ENCODE measurements at places on chromosomes 6 and 20.
A peak's percentile ranks its signal among the peaks of the same experiment; 100 is the strongest.

- DNase-seq: no peak
Measured at GRCh38 chr6:28656715-28657114, 131.0 kb downstream of the GPX5 start.

- peak; percentile 73 for DNase-seq
Measured at GRCh38 chr20:57654363-57654997, 34.3 kb upstream of the ZBP1 start.

- DNase-seq: peak; percentile 87
Measured at GRCh38 chr6:73798592-73798991, 102.6 kb downstream of the CD109 start.

GRCh38 chr6:41671376-41671775 is 33.1 kb downstream of the MDFI start:
- DNase-seq: no peak

DNA sequence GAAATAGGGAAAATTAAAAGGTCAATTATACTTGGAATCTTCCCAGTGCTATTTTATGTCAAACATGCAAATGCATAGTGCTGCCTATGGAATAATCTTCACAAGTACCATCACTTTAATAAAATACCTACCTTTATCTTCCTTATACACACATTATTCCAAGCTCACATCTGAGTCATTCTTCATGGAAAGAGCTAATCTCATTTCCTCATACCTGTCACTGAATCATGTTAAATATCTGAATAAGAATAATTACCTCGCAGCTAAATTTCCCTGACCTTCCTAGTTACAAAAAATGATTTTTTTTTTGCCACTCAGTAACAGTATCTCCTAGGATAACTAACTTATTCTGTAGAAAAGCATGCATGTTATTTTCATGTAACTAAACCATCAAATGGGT is 661.4 kb upstream of the HS3ST5 start:
- no peak for DNase-seq

DNA sequence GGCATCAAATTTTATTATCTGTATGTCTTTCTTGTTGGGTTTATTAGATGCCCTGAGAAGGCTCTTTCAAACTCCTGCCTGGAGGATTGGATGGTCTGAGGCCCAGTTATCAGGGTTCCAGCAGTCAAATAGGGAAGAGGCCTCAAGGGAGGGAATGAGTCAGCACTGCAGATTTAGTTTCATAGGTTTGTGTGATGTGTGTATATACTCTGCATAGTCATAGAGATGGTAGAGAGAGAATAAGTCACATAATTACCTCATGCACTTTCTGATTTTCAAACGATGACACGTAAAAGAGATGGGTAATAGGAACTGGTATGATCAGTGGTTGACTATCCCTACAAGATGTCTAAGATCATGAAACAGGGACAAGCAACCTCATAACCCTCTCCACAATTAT is 82.1 kb downstream of the ADAT2 start:
- peak; percentile 49 for DNase-seq

GRCh38 chr20:24954566-24954965 is 5.5 kb downstream of the CST7 start:
- DNase-seq: no peak

- no peak for DNase-seq
Measured at GRCh38 chr6:150537491-150537890, 62.2 kb upstream of the PLEKHG1 start.

DNA sequence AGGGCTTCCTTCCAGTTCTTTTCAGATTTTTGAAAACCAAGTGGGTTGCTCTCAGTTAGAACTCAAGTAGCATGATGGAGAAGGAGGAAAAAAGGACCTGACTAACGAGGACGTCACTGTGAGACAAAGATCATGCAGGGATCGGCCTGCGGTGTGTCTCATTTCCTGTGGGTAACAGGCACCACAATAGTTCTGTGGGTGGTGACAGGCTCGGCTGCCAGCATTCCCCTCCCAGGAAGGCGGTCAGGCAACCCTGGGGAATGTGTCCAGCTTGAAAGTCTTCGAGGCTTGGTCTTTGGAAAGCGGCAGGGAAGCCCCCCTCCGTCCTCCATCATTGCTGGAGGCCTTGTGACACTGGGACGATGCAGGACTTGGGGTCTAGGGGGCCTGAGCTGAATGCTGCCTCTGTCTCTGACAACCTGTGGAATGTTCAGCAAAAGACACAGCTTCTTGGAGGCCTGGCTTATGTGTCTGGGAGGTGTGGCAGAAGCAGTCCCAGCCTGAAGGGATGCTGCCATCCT is 121.0 kb downstream of the BCAS1 start:
- DNase-seq: no peak

- DNase-seq: no peak
Measured at GRCh38 chr6:52984247-52984646, 10.8 kb downstream of the GSTA4 start.

DNA sequence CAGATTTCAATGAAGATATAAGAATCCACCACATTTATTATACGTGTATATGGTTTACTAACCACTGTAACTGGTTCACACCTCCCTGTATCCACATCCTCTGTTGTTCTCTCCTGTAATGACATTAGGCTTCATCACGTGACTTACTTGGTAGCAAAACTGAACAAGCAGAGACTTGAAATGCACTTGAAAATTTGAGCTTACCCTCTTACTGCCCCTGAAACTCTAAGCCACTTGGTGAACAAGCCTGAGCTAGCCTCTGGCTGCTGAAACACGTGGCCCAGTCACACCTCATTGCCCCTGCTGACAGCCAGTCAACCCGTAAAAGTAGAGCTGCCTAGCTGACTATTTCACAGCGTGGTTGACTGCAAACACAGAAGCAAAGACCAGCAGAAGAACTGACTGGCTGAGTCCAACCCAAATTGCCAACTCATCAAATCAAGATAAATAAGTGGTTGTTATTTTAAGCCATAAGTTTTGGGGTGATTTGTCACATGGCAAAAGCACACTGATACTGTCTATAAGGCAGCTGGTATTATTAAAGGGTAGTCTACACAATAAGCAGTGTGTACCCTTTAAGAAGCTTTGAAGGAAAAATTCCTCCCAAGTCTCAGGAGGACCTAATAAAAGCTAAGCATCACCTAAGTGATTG is 109.0 kb downstream of the RALGAPA2 start:
- peak; percentile 7 for DNase-seq

GRCh38 chr6:154661768-154662167 is 71.4 kb upstream of the SCAF8 start:
- DNase-seq: no peak

GRCh38 chr20:57698867-57699275 is 10.9 kb downstream of the PMEPA1 start:
- peak; percentile 33 for DNase-seq

- DNase-seq: peak; percentile 26
Measured at GRCh38 chr6:168964138-168964835, 289.4 kb downstream of the THBS2 start.

GRCh38 chr20:10065154-10065833 is 30.5 kb downstream of the ANKEF1 start:
- no peak for DNase-seq

DNA sequence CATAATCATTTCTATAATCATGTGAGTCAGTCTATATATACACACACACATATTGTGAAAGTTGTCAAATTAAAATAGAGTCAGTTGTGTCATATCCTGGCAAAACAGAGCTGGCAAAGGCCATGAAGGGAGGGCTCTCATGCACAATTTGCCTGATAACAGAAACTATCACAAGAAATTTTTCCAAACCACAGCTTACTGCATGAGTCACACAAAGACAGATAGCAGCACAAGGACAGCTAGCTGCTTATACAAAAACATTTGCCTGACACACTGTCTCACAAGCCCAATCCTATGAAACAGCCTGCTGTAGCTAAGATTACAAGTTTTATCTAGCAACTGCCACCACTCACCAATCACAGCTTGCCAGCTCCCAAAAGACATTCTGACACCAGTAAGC is 848.5 kb upstream of the MAN1A1 start:
- peak; percentile 36 for DNase-seq

DNA sequence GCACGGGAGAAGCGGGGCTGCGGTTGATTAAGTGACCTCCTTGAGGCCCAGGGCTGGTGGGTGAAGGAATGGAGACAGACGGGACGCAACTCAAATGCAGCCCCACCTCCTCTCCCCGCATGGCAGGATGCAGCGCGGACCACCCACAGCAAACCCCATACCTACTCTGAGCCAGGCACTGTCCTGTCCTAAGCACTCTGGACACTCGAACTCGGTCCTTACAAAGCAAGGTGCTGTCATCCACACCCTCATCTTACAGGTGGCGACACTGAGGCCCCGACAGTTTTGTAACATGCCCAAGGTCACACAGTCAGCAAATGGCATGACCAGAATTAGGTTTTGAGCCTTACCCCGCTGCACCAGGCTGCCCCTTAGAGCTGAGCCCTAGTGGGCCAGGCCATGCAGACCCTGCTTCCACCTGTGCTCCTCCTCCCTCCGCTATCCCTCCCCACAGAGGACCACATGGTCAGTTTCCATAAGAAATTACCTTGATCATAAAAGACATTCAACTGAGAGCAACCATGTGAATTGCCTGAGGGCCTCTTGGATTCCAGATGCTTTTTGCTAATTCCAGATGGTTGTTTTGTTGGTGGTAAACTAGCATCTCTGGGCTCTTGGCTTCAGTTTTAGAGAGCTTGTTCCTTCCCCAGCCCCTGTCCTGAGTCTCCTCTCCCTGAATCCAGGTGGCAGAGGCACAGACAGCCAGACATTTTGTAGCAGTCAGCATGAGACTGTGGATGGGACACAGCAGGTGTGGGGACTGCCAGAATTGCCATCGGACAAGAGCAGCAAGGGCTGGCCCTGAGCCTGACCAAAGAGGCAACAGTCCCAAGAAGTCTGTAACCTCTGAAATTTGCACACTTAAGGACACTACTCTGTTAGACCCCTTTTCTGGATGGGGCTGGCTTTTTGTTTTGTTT is 171.9 kb upstream of the PMEPA1 start:
- DNase-seq: no peak

DNA sequence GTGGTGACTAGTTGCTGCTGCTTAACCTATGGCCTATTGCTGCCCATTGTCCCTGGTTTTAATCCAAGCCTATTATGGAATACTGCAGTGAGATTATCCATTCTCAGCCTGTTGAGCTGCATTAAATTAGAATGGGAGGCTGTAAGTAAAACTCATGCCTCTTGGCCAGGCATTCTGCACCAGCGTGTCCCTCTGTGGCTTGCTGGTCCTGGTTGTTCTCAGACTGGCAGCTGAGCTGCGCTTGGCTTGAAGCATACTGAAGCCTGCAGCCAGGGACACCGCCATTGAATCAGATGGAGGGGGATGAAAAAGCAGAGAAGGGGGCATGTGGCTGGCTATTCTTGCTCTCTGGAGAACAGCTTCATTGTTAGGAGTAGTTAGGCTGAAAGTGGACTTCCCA is 15.6 kb downstream of the LRRN4 start:
- DNase-seq: peak; percentile 65

DNA sequence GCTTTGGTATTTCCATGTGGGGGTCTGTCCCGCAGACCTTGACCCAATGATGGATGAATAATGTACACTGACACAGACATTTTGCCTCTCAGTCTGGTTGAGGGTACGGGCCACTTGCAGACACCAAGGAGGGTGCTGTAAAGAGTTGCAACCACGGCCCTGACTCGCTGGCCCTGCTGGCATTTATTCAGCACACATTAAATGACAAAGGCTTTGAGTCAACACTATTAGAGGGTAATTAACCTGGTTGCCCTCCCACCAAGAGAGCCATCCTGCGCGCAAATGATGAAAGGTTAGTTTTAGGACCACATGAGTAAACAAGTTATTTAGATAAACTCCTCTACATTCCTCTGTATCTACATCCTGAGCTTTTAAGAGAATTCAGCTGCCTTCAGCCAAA is 308.9 kb upstream of the MMS22L start:
- no peak for DNase-seq

Data from cardiac muscle cell (in vitro differentiated cells and primary cell).